Activated naive CD4-positive, alpha-beta T cell treated with anti-CD3 and anti-CD28 coated beads for 36 hours (primary cell): ENCODE measurements at places on chromosomes 2 and 18.

- DNase-seq = no peak
Measured at GRCh38 chr2:207934720-207935119, 90.6 kb downstream of the PLEKHM3 start.

DNA sequence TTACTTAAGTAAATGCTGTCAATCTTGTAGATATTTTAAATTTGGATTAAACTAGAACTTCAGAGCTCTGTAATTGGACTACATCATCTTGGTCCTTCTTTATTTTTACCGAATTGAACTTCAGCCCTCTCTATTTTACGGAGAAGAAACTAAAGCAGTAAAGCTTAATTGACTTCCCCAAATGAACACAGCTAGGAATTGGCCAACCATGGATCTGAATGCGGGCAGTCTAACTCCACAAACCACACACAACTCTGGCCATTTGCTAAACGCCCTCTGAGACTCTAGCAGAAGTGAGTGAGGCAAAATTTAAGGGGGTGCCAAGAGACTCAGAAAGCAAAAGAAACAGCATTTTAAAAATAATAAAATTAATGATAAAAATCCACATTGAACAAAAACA is 86.3 kb upstream of the KCTD1 start:
- no peak for DNase-seq

DNA sequence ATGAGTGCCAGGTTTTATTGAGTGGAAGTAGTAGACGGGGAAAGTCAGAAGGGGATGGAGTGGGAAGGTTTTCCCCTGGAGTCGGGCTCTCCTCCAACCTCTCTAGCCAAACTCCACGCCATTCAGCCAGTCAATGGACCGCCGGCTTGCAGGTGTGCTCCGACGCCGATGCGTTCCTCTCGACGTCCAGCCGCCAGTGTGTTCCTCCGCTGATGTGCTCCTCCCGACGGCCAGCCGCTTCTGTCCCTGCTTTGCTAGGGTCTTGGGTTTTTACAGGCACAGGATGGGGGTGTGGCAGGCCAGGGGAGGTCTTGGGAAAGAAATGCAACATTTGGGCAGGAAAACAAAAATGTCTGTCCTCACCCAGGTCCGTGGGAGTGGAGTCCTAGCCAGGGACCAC is 94.3 kb upstream of the TEX51 start:
- no peak for DNase-seq

DNA sequence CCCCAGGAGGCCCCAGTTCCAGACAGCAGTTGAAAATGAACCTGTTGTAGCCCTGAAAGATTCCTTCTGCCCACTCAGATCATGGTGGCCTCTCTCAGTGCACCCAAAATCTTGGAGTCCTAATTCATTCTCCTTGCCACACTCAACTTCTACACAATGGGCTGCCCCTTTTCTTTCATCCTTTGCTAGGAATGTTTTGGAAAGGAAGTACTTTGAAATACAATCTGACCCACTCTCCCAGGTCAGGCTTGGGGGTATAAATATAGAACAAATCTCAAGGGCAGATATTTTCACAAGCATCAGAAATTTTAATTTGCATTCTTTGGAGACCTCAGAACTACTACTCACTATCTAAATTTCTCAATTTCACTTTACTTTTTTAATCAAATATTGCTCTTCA is 103.2 kb upstream of the SH3BP4 start:
- no peak for DNase-seq

GRCh38 chr2:236718207-236718992 is 148.8 kb downstream of the ACKR3 start:
- DNase-seq = no peak

- DNase-seq = peak; percentile 16
Measured at GRCh38 chr2:9681427-9681817, 50.6 kb upstream of the YWHAQ start.

DNA sequence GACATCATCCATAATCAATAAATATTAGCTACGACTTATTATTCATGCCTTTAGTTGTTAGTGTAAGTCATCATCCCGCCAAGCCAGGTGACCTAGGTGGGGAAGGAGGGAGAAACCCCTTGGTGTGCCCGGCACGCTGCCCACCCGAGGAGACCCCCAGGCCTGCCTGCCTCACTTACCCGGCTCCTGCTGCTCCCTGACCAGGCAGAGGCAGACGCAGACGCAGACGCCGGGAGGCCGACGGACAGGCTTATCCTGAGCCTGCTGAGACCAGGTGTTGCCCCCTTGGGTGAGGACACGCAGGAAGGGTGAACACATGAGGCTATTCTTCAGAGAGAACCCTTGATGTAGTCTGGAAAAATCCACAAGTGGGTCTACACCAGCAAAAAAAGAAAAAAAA is 401.8 kb downstream of the GALR1 start:
- DNase-seq = no peak

- DNase-seq = no peak
Measured at GRCh38 chr18:48441405-48441881, 32.3 kb upstream of the ZBTB7C start.

- no peak for DNase-seq
Measured at GRCh38 chr2:234212534-234212933, 162.0 kb downstream of the SPP2 start.

DNA sequence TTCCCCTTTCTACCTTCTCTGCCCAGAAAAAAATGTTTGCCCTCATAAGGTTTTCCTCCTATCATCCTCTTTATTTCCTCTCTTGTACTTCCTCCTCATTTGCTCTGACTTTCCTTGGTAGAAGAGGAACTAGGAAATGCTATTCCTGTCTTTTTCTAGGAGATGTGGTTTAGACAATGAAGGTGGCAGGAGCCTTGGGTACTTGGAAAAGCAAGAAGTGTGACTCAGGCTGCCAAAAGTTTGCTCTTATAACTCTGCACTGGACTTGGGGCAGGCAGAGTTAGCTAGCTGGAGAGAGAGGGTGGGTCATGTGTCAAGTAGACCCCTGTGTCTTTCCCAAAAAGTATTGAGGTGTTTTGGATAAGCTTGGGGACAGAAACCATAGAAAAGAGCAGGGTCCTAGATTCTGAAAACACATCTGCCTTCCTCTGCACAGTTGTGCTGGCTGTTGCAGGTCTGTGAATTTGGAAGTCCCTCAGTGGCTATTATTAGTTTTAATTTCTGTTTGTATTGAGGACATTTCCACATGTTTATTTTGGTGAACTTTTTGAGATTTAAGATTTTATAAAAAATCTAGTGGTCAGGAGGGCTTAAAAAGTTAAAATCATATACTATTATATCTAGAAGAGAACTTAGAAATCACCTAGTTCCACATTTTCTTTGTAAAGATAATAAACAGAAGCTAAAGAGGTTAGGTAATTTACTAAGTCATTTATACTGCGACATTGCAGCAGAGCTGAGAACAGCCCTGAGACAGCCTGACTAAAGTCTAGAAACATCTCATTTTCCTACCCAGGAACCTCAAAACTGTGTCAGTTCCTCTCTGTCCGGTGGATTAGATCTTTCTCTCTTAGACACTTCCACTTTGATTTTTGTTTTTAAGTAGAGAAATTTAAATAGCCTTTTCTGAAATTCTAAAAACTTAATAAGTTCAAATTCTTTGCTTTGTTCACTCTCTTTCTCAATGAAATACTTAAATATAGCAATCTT is 16.0 kb downstream of the INSIG2 start:
- DNase-seq = no peak

DNA sequence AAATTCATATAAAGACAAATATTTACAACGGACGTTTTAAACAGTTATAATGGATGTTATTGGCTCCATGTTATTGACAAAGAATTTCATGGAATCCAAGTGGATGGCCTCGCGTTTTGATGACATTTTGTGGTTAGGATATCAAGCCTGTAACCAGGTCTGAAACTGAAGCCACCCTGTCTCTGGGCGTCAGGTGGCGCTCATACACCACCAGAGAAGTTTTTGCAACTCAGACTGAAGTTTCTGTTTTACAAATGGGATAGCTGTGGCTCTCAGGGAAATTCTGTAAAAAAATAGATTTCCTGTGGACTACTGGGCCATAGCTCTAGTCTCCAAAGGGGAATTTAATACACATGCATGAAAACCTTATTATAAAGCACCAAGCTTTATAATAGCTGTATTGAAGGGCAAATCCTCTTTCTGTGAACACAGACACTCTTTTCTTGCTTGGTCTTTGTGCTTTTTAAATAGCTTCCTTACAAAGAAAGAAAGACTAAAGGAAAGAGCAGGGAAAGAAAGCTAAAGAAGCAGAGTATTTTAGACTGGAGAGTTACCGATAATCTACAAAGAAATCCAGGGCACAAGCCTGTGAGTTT is 86.7 kb downstream of the C18orf54 start:
- DNase-seq = peak; percentile 67

DNA sequence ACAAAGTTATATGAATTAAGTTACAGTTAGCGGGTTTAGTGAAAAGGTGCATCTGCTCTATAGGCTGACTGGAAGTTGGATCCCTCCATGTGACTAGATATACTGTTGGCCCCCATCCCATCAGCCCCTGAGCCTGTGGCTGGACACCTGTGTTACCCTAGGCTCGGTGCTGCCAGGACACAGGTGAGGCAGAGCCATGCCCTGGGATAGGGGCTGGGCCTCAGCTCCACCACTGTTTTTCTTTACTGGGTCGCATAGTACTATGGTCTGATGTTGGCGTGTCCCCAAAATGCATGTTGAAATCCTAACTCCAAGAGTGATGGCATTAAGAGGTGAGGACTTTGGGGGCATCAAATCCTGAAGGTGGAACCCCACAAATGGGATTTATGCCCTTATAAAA is 638.6 kb upstream of the ID2 start:
- no peak for DNase-seq

DNA sequence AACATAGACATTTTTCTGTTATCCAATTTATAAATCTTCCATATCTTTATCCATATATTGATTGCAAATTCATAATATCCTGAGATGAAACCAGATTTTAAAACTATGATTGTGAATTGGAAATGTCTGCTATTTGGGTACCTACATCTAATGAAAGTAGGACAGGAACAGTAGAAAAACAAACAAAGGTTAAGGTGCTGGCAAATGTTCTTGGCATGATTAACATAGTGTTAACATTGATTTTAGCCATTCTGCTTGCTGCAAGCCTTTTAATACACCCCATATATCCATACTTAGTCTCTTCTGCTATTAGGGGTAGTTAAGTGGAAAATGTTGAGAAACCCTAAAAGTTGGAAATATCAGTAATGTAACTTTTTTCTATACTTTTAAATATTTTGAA is 152.0 kb downstream of the KCNJ3 start:
- no peak for DNase-seq

DNA sequence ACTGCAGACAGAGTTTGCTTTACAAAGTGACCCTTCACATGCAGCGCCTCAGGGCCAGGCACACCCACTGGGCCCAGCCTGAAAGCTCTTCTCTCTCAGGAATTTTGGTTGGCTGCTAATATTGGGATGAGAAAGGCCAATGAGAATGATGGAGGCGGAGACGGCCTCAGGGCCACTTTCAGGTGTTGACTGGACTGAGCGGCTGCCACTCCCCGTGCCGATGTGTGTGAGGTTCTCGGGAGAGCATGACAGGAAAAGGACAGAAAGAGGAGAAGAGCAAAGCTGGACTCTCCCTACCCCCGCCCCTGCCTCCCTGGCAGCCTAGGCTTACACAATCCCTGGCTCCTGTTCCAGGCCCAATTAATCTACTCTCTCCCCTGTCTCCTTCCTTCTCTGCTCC is 155.7 kb downstream of the CELF4 start:
- DNase-seq = no peak

- DNase-seq = peak; percentile 77
Measured at GRCh38 chr2:101736861-101737291, 39.4 kb downstream of the MAP4K4 start.

DNA sequence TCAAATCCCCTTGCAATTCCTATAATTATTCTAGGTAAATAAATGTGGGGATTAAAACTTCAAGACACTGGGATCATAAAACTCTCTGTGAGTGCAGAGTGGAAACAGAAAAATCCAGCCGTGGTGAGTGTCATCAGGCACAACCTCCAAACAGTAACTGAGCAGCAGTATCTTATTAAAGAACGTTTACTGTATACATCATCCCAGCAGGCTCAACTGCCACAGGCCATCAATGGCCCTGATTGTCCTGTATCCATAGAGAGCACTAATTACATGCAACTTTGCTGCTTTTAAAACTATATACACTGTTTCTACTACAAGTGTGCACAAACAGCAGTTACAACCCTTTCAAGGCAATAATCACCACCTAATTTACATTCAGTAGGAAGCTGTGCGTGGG is 23.9 kb downstream of the GAREM1 start:
- DNase-seq = no peak
